HS-5 (cell line): ENCODE measurements at places on chromosomes 1 and 21.

DNA sequence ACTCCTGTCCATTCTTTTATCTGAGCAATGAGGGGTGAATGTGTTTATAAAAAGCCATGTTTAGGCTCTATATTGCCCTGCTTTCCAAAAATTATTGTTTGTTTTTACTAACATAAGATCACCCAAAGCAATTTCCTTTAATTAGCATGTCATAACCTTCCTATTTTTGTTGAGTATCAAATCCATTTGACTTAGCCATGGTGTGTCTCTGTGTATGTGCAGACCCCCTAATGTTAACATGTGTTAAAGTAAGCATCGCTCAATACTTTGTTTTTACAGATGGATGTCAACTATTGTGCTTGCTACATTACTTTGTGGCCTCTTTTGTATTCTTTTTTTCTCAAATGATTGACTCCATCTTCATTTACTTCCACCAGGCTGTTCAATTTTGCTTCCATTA, 585.4 kb downstream of the USP25 start:
- DNase-seq: no peak

DNA sequence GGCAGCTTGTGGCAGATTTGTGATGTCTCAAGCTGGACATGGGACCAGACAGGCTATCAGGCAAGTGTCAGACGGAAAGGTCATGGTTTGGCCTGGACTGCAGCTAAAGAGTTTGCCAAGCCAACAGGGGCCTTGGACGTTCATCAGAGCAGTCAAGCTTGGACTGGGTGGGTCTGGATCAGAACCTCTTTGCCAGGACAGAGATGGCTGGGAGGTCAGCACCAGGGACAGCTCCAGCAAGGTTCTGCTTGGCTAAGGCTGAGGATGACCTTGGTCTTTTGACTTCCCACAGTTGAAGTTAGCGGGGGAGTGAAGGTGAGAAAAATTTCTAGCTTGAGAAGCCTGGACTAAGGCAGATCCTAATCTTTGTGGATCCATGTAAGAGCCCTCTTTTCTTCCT, 68.1 kb downstream of the GRIK3 start:
- DNase-seq: no peak

GRCh38 chr1:246784621-246785493, 60.6 kb downstream of the SCCPDH start:
- no peak for DNase-seq

DNA sequence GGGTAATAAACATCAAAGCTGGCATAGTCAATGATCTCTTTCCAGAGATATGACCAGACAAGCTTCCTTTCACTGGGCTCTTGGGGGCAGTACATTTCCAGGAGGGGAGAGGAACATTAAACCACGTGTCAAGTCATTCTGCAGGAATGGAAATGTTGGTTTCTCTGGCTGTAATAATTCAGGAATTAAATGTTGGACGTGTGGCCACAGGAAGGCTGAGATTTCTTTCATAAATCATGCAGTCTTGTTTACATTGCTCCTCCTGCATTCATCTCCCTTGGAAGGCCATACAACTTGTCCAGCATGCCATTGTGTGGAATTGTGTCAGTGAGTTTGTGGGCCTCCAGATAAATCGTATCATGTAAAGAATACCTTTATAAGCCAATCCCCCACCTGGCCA, 259.2 kb downstream of the ADGRL2 start:
- DNase-seq: no peak

DNA sequence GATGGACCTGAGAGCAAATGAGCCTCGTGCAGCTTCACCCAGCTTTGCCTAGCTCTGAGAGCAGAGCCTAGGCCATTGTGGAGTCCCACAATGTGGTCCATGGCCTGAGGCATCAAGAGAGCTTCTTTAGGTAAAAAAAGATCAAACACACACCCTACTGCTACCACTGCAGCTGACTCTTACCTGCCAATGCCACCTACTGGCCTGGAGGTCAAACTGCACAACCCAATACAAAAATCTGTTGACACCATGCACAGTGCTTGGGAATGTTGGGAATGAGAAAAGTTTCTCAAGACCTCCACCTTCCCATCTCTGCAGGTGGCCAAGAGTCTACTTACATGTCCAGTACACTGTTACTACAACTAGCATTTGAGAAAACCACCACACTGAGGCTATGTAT, 60.6 kb downstream of the UCHL5 start:
- DNase-seq: no peak

DNA sequence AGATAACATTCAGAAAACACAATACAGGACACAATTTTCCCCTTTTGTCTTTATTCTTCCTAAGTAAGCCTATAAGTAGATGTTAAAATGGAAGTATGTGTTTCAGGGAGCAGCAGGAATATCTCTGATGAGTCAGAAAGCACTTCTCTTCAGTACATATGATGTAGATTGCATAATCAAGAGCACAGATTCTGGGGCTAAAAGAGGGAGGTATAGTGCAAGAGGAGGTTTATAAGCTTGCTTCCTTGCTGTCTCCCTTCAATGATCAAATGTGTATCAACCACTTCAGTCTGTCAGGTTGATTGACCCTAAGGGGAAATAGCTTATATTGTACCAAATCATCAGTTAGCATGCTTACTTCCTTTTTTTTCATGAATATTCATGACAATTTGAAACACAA, 822.8 kb downstream of the BRINP3 start:
- DNase-seq: no peak

DNA sequence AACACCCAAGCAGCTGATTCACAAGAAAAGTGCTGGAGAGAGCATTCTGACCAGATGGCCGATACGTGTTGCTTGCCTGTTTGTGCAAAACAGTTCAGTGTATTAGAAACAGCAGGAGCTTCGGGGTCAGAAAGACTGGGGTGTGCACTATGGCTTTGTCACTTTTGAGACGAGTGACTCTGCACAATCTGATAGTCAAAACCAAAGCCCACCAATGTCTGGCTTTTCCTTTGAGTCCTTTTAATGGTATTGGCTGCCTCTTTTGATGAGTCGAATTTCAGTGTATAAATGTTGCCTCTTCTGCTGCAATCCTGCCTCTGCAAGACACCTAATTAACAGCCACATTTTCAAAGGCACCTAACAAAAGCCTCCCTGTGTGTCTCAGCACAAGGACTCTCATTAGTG, 444.6 kb downstream of the AJAP1 start:
- DNase-seq: no peak

DNA sequence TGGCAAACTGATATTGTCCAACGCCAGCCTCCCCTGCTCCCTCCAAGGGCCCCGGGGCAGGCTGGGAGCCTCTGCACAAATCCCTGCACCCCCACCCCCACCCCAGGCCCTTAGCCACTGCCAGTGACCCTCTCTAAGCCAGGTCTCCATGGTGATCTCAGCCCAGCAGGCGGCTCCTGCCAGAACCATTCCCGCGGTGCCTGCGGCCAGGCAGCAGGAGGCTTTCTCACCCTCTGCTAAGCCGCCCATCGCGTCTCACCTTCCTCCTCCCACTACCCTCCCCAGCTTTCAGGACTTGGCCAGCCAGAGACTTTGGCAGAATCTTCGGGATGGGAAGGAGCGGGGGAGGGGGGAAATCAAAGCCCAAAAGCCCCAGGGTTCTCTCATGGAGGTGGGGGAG, 46.8 kb upstream of the WASF2 start:
- no peak for DNase-seq

DNA sequence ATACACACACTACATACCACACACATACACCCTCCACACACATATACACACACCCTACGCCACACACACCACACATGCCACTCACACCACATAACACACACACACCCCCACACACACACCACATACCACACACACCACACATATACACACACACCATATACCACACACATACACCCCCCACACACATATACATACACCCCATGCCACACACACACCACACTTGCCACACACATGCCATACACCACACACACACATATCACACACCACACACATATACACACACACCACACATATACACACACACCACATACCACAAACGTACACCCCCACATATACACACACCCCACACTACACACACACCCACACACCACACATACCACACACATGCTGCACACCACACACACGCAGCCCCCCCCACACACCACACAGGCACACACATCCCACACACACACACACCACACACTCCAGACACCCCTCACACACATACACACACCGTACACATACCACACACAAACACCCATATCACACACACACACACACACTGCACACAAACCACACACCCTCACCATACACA, 76.7 kb upstream of the TMPRSS2 start:
- no peak for DNase-seq

DNA sequence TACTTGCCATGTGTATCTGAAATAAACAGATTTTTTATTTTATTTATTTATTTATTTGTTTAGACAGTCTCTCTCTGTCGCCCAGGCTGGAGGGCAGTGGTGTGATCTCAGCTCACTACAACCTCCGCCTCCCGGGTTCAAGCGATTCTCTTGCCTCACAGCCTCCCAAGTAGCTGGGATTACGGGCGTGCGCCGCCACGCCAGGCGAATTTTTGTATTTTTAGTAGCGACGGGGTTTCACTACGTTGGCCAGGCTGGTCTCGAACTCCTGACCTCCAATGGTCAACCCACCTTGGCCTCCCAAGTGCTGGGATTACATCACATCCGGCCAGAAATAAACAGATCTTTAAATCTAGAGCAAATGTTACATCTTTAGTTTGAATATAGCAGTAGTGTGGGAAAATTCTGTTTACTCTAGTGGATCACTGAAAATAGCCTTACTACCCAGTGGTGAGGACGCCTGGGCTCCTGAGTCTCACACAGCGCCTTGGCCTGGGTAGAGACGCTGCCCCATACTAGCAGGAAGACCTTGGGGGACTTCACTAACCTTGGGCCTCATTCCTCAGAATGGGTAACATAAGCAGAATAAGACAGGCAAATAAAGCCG, 709 bp downstream of the GART start:
- no peak for DNase-seq

- no peak for DNase-seq
Observed at GRCh38 chr21:38280867-38281266, 24.1 kb downstream of the KCNJ15 start.

- DNase-seq: no peak
Observed at GRCh38 chr1:89528382-89528780, 3.8 kb downstream of the LRRC8B start.

DNA sequence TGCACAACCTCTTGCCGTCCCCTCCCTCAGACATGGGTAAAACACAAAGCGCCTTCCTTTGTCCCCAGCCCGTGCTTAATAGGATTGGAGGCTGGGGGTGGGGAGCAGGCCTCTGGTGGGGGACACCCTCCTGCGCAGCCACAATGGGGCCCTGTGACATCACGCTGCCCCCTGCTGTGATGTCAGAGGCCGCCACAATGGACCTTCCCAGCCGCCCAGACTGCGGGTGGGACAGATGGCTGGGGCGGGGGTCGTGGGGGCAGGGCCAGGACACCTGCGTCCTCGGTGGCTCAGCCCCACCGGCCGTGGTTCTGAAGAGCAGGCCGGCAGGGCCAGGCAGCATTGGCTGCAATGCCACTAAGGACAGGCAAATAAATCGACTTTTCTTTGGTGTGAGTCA, 39.9 kb downstream of the EPHA2 start:
- no peak for DNase-seq

DNA sequence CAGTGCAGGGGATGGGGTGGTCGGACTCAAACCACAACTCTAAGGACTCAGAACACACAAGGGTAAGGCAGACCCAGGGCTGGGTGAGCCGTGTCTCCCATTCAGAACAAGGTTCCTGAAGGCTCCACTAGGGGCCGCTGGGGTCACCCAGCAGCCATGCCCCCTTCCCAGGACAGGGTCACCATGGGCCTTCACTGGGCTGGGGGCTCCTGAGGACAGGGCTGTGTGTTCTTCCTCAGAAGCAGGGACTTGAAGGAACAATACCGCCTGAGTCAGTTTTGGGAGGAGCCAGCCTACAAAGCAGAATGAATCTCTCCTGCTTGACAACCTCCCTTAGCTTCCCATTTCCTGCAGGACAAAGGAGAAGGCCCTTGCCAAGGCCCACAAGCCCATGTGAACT, 15.4 kb downstream of the RIMS3 start:
- no peak for DNase-seq

DNA sequence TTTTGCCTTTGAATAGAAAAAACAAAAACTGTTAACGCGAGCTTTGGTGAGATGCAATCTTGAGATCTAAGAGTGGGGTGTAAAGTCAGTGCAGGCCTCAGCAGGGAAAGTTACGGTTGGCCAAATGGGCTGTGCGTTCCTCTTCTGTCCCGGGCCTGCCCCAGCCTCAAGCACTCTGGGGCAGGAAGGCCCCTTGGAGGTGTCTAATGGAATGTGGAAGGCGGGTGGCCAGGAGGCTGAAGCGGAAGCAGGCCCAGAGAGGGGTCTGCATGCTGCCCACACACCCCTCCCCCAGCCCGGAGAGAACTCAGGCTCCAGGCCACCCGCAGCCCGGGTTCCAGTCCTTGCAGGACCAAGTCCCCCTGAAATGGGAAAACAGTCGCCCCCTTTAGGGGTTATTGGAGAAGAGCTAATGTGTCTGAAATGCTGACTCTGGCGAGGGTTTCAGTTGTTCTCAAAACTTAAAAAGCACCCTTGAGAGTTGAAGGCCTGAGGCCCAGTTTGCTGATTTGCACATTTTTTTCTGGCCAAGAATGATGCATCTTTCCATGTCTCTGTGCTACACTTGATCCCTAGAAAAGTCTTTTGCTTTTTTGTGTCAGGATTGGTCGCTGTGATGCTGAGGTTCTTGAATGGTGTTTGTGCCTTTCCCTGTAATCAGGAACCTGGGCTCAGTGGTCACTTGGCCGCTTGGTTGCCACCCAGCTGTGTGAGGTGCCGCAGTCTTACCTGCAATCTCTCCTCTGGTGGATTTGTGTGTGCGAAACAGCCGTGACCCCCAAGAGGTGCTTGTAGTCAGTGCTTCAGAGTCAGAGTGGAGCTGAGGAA, 2.0 kb downstream of the COL18A1 start:
- no peak for DNase-seq

- DNase-seq: no peak
Observed at GRCh38 chr21:34305605-34306604, 57.9 kb upstream of the KCNE2 start.

GRCh38 chr1:175364424-175365076, 172.0 kb upstream of the KIAA0040 start:
- no peak for DNase-seq

DNA sequence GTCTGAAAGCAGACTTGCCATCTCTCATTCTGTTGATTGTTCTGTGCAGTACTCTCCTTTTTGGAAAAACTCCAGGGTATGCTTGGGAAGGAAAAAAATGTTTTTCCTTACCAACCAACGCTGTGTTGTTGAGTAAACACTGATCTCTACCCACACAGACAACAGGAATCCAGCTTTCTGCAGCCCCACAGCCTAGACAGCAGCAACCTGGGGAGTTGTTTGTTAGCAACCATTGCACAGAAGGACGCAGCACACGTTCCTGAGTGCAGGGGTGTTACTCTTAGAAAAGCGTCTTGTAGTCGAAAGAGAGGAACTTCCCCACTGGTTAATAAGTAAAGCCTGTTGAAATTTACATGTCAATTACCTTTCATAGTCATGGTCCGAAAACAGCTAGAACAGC, 56.6 kb downstream of the SMYD2 start:
- no peak for DNase-seq

- DNase-seq: no peak
Observed at GRCh38 chr1:25031601-25031965, 101.5 kb upstream of the RUNX3 start.

DNA sequence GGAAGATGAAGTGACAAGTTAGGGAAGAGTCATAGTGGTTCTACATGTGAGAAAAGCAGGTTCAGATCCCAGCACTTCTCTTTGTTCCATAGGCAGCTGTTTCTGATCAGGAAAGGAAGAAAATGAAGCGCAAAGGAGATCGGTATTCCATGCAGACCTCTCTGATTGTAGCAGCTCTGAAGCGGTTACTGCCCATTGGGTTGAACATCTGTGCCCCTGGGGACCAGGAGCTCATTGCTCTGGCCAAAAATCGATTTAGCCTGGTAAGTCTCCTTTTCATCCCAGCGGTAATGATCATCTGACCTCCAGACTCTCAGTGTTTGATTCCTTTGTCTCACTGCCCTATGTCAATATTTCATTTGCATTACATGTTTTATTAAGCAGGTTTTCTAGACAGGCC, 173.6 kb downstream of the ZP4 start:
- no peak for DNase-seq
